ENCODE measurements at places on chromosomes 6 and 20.

DNA sequence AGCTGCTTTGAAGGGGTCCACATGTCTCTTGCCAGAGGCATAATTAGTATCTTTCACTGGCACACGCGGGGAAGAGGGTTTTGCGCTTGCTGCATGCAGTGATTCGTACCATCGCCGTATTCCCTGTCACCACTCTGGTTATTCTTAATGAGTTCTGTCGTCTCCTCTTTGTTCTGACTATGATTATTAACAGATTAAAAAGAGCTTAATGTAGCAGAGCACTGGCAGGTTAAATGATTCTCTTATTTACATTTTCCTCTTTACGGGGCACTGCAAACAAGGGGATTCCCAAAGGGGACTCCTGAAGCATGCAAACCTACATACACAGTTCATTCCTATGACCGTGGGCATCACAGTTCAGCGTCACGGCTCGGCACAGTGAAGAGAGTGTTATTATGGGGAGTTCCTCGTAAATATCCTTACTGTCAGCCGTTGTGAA is 204.8 kb downstream of the DTNBP1 start:
- DNase-seq: no peak

DNA sequence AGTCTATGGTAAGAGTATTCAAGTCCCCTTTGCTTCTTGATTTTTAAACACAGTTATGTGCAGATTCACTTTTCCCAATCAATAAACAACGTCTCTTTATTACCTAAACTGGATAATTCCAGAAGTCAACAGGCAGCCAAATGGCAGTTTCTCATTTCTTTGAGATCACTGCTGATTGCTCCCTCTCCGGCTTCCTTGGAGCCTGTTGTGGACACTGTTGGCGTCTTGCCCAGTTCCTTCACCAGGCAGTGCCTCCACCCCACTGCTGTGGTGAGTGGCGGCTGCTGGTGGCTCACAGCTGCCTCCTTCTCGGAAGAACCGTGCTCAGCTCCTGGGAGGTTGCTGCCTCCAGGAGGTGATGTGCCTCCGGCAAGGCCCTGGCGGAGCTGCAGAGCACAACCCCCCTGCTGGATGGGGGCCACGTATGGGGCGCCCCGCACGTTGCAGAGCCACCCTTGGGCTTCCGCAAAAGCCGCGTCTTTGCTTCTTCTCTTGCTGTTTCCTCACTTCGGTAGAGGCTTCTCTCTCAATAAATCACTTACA is 105.1 kb upstream of the CNKSR3 start:
- peak; percentile 78 for DNase-seq

DNA sequence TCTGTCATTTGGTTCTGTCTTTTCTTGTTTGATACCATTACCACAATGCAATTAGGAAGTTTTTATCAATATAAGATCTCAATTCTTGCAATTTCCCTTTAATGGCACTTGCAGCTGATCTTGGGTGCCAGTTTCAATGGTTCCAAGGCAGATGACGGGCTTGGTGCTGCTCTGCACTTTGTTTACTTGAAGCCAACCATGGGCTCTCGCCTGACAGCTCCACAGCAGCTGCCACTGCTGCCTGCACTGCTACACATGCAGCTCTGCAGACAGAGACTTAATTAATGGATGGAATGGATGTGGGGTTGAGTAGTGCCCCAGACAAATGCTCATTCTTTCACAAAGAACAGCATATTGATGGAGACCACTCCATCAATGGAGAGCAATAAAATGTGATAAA is 1024.3 kb upstream of the EPHA7 start:
- DNase-seq: no peak

DNA sequence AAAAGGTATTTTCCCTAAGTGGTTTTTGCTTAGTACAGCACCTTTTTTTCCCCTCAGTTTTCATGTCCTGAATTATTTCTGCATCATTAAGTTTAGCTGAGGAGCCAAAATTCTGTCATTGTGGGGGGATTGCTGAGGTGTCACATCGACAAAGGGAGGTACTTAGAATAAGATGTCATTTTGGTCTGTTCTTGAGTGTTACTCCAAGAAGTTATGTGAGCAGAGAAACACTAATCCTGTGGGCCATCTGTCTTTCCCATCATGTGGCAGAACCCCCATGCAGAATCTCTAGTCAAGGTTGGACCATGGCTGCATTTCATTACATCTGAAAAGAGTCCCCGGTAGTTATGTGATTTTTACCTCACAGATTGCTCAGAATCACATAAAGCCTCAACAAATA is 167.8 kb upstream of the CENPW start:
- no peak for DNase-seq

GRCh38 chr6:87922947-87923330 is 124.7 kb upstream of the SPACA1 start:
- no peak for DNase-seq

DNA sequence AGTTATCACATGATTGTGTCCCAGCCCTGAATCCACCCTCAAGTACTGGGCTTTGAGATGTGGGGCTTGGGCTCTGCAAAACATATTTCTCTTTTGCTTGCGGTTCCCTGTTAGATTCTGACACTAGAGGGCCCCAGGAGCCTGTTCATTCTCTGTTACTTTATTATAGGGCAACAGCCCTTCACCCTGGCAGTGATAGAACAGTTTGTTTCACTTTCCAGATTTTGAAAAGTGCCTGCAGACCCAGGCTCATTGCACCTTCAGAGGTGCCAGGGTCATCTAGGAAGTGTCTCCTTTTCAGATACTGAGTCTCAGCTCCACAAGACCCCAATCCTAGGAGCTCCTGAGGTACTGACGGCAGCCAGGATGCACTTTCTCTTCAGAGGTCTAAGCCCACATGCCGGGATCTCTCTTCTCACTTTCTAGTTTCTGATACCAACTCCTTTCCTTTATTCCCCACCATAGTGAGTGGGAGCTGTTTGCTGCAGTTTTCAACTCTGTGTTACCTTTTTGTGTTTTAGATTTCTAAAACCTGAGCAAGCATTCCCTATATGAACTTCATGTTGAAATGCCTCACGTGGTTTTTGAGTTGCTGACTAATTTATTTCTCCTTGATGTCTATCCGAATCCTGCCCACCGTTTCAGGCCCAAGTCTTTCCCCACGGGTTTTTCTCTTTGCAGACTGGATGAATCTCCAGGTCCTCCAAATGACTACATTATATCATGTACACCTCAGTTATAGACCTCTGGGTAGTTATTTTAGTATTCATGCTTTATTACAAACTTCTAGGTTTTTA is 10.9 kb downstream of the ABT1 start:
- no peak for DNase-seq

- no peak for DNase-seq
Measured at GRCh38 chr6:138229072-138229471, 10.8 kb upstream of the PBOV1 start.

DNA sequence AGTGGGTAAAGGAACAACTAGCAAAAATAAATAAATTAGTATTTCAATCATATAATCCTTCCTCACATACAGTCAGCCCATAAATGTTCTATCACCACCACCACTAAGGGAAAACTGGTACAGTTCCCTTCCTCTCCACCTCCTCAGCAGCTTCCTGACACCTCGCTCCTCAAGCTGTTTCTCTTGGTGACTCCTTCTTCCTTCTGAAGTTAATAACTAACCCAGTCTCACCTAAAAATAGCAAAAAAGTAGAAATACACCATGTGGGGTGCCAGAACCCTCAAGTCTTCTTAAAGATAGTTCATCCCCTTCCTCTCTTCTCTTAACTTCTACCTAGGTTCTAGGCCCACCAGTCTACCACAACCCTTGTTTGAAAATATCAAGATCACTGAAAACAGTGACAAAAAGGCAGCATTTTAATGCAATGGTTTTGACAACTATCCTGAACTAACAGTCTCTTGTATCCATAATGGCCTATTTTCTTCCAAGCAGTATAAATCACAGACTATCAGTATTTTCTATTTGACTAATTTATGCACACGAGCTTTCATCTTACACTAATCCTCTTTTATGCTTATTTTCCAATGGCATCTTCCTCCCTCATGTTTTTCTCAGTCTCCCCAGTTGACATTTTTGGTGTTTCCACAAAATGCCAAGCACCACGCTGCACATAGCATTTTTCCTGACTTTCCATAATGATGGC is 85.5 kb downstream of the KHDC1L start:
- DNase-seq: no peak

DNA sequence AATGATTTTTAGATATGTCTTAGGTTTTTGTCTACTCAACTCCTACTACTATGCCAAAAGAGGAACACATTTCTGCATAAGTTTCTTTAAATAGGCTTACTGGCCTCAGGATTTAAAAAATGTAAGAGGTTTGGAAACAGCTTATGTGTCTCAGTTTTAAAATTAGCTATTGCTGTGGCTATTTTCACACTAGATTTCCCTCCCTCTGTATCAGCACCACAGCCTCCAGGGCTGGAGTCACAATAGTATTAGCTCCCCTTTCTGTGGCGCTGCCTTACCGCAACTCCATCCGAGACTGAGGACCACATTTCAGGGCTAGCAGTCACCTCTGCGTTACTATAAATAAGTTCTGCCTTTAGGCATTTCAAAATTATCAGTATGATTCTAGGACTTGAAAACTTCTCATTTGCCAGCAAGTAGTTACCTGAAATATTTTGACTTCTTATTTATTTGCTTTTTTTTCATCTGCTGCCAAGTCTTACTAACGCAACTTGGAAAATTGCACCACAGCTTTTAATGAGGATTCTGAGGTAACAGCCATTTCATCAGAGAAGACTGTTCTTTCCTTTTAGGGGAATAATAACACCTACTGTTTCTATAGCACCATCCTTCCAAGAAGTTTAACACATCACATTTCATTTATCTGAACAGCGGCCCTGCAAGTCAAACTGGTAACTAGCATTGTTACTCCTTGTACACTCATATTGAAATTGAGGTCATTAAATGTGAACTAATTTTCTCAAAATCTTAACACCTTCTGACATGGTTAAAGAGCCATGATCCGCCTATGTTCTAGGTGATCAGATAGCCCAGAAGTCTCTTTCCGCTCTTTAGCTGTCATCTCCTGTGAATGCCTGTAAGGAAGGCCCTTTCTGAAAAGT is 105.9 kb downstream of the GJA10 start:
- DNase-seq: no peak

- DNase-seq: no peak
Measured at GRCh38 chr20:11114382-11114781, 440.6 kb upstream of the JAG1 start.

- no peak for DNase-seq
Measured at GRCh38 chr6:131920656-131921055, 30.5 kb downstream of the CCN2 start.

DNA sequence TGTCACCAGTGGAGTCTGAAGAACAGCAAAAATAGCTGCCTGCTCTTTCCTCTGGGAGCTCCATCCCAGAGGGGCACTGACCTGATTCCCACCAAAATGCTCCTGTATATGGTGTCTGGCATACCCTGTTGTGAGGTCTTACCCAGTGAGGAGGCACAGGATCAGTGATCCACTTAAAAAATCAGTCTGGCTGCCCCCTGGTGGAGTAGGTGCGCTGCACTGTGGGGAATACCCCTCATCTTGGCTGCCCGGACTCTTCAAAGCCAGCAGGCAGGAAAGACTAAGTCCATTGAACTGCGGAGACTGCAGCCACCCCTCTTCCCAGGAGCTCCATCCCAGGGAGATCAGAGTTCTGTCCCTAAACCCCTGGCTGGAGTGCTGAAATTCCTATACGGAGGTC is 230.9 kb upstream of the HTR1E start:
- no peak for DNase-seq

DNA sequence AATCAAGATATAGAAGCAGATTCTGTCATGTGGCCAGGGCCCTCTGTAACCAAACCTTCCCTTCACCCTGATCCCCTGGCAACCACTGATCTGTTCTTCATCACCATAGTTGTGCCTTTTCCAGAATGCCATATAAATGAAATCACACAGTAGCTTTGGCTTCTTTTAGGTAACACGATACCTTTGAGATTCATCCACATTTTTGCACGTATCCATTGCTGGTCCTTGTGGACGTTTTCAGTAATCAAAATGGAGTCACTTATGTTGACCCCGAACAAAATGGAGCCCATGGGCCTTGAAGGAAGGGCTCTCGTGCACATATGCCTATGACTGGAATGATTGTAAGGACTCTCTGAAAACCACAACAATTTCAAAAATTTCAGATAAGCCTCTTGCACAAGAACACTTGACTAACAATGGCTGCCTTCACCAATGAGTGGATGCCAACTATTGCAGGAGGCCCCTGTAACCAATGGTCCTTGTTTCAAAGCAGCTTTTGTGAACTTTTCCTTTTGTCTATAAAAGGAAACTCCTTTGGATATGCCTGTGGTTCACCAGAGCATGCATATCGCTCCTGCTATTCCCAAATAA is 84.3 kb upstream of the RALY start:
- peak; percentile 72 for DNase-seq

GRCh38 chr20:5127859-5128424 is 1.1 kb downstream of the CDS2 start:
- no peak for DNase-seq

Data from skeletal muscle cell (primary cell).